HuH-7.5 (cell line): ENCODE measurements at places on chromosomes 7 and 10.

DNA sequence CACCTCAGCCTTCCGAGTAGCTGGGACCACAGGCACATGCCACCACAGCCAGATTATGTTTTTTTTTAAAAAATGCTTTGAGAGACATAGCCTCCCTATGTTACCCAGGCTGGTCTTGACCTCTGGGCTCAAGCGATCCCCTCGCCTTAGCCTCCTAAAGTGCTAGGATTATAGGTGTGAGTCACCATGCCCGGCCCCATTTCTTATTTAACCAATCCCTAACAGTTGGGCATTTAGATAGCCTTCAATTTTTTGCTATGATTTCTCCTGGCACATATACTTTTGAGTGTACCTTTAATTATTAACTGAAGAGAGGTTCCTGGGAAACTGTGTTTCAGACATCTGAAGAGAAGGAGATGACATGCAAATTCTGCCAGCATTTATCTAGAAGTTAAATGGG is 22.6 kb upstream of the AUTS2 start:
- no peak for DNase-seq

DNA sequence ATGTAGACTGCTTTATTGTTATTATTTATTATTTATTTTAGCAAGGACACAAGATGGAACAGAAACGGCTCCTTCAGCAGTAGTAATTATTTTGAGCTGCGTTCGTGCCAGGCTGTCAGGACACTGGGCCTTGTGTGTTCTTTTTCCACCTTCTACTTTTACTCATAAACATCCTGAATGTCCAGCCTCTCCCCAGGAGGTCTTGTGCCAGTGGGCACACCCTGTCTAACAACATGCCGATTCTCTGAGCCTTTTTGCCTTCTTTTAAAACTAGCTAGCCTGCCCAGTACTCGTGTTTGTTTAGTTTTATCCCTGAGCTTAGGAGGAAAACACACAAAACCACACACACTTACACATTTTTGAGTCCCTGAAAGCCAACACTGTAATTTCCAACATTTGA is 1.2 kb downstream of the SCIN start:
- DNase-seq: no peak

GRCh38 chr10:106540645-106541044 is 623.9 kb downstream of the SORCS1 start:
- no peak for DNase-seq

- no peak for DNase-seq
Observed at GRCh38 chr10:15316145-15316544, 54.9 kb downstream of the FAM171A1 start.

DNA sequence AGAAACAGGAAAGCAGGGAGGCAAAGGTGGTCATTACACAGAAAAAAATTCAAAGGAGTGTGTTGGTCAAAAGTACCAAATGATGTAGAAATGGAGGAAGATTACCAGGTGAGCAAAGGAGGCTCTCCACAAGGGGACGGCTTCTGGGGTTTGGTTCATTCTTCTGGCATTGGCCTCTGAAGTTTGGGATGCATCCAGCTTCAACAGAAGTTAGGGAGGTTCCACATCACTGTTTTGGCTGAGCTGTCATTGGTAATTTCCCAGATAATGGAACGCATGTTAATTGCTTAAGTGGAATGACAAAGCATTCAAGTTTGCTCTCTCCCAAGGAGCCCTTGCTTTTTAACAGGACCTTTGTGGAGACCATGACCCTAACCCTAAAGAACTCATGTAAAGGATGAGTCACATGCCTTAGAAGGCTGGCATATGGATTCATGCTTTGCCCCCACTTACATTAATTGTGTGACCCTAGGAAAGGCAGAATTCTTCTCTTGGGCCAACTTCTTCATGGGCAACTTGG is 398.6 kb downstream of the GPAM start:
- DNase-seq: no peak

DNA sequence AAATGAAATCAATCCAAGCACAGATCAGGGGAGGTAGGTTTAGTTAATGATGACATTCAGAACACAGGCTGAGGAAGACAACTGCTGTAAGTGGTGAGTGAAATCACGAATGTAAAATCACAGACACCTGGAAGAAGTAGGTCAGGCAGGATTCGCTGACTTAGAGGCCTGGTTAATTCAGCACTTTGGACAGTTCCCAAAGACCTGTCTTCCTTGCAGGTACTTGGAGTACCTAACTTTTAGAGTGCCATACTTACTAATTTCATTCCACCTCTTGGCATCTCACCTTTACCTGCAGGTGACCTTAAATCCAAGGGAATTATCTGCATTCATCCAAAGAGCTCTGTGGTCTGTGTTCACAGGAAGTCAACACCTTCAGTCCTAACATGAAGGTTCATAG is 822.3 kb downstream of the PHTF2 start:
- DNase-seq: no peak

- DNase-seq: no peak
Observed at GRCh38 chr10:133316266-133316665, 7.6 kb downstream of the ZNF511 start.

- no peak for DNase-seq
Observed at GRCh38 chr10:117184296-117184695, 13.0 kb upstream of the KCNK18 start.

- DNase-seq: no peak
Observed at GRCh38 chr7:2283074-2283473, 31.2 kb downstream of the SNX8 start.

GRCh38 chr7:36149694-36150452 is 3.2 kb upstream of the EEPD1 start:
- no peak for DNase-seq

- DNase-seq: no peak
Observed at GRCh38 chr10:22589851-22590514, 124.4 kb downstream of the PIP4K2A start.

GRCh38 chr10:6109444-6109775 is 20.6 kb downstream of the RBM17 start:
- DNase-seq: no peak

DNA sequence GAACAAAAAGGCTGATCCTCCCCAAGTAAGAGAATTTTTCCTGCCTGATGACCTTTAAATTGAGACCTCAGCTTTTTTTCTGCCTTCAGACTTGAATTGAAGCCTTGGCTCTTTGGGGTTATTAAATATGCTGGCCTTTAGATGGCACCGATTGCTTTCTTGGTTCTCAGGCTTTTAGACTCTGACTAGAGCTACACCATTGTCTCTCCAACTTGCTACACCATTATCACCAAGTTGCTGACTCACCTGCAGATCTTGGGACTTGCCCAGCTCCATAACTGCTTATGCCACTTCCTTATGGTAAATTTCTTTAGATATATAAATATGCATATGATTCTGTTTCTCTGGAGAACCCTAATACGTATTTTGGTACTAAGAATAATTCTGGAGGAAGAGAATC is 3.1 kb upstream of the ABCA13 start:
- no peak for DNase-seq

- no peak for DNase-seq
Observed at GRCh38 chr7:96244244-96244991, 77.5 kb downstream of the SLC25A13 start.
